ENCODE measurements at places on chromosomes 4 and X.

DNA sequence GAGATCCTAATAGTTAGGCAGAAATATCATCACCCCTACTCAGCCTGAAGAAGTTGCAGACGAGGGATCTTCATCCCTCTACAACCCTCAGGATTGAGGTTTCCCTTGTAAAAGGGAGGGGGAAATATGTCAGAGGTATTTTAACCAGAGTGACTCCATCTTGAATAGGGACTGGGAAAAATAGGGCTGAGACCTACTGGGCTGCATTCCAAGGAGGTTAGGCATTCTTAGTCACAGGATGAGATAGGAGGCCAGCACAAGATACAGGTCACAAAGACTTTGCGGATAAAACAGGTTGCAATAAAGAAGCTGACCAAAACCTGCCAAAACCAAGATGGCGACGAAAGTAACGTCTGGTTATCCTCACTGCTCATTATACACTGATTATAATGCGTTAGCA is 17.5 kb downstream of the IL13RA2 start:
- no peak for DNase-seq

DNA sequence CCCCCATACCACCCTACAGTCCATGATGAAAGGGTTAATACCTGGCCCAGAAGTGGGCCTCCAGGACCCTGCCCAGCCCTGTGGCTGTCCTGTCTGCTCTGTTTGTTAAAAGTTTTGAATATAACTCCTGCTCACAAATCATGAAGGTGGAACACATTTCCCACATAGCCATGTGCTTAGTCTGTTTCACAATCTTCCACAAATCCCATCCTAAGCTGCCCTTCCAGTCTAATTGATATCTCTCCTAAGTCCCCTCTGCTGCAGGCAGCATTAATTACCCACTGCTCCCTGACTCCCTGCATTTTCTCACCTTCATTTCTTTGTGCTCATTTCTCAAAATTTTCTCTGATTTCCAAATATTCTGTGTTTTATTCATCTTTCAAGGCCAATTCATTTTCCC is 142.6 kb downstream of the AASDH start:
- DNase-seq = no peak

DNA sequence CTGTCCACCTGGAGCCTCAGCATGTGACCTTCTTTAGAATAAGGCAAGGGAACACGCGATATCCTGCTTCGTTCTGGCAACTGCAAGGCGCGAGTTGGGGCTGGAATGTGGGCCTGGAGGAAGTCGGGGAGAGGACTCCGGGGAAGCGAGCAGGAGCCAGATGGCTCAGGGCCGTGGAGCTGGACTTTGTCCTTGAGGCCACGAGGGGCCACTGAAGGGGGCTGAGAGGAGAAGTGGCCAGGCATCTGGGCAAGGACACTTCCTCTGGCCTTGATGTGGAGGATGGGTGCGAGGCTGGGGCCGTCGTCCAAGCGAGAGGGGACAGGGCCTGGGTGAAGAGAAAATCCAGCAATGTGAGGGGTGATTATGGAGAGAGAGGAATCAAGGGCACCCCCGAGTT is 12.2 kb upstream of the DUSP9 start:
- no peak for DNase-seq

- no peak for DNase-seq
Measured at GRCh38 chrX:13253223-13253622, 66.6 kb downstream of the ATXN3L start.

DNA sequence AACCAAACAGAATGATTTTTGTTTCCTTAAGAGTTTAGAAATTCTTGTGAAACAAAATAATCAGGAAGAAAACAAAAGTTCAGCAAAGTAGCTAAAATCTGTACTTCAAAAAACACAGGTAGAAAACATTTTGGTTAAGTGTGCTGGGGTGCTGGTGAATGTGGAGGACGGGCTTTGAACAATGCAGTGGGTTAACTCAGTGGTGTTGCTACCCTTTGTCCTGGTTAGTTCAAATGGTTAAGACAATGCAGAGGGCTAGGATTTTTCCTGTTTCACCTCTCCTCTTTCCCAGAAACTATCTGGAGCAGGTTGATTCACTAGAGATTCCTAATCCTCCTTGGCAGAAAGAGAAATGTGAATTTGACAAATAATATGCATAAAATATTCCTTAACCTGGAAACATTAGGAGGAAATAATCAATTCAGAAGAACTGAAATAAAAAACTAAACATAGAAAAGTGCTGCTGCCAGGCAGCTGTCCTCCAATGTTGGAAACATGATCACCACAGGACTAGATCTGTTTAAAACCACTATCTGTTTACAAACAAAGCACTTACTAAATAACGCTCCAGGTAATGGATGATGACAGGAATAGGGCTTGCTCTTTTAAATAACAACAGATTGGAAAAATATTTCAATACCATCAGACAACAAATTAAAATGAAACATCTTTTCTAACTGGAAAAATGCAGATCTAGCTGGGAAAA is 148.9 kb downstream of the MAML3 start:
- DNase-seq = no peak

DNA sequence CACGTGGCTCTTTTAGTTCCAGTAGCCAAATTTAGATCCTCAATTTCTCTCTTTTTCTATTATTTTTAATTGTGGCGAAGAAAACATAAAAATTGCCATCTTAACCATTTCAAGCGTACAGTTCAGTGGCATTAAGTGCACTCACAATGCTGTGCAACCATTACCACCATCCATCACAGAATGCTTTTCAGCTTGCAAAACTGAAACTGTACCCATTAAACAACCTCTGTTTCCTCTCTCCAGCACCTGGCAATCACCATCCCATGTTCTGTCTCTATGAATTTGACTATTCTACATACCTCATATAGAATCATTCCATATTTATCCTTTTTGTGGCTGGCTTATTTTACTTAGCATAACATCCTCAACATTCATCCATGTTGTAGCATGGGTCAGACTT is 74.9 kb downstream of the METTL14 start:
- no peak for DNase-seq
